ENCODE measurements at places on chromosomes 11 and 22.

DNA sequence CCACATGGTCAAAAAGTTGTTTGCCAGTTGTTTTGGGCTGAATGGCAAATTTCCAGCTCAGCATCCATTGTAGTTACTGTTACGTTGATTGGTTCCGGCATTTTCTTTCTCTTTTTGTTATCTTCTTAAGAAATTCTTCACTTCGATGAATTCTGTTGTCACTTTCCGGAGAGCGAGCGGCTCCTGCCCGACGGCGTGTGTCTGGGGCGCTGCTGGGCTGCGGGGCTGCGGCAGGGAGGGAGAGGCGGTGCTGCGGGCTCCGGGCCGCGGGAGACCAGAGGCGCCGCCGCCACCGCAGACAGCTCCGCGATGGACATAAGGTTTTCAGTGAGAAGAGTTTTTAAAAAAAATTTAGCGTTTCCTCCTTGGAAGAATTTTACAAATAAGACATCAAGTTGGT is 117.4 kb downstream of the RRM1 start:
- DNase-seq: no peak

DNA sequence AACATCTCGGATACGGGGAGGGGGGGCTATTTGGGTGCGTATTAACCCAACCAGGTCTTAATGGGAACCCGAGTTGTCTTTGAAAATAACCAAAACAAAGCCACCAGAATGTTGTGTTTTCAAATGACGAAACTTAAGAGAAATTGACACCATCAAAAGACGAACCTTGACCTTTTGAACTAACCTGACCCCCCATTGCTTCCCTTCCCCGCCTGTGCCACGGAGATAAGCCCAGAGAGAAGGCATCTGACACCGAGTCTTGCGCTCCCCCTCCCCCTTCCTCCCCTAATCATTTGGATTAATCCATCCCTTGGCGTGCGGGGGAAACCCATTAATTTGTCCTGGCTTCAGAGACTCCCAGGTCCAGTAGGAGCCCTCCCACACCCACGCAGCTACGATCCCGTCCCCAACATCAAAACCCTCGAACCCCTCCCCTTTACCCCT is 4.5 kb upstream of the GCAT start:
- DNase-seq: no peak

DNA sequence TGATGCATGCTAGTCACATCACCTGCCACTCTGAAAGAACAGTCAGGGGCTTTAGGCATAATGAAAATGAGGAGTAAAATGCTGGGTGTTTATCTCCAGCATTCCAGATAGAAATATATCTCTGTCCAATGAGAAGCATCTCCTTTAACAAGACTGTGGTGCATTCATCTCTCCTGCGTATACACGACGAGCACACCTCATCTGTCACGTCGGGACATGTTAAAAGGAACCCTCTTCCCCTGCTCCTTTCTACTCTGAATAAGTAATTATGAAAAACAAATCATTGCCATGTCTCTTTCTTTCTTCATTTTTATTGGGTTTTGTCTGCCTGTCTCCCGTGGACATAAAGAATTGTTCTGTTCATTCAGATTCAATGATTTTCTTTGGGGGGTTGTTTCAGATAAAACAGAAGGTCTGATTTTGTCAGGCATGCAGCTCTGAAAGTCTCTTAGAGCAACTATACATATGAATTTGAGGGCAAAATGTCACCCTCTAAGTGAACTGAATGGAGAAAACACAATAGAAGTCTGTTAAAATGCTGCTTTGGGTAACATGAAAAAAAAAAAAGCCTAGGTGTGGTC is 195.0 kb downstream of the MAML2 start:
- DNase-seq: no peak

GRCh38 chr11:445765-446588 is 4.1 kb upstream of the PTDSS2 start:
- no peak for DNase-seq

GRCh38 chr22:46439111-46439510 is 98.3 kb downstream of the CELSR1 start:
- no peak for DNase-seq
